Mammary epithelial cell (primary cell): ENCODE measurements at places on chromosomes 4 and X. TPM values are rescaled to one million over a fixed set of nuclear protein-coding genes. Genes with fewer than 3 reads are reported as not detected.

The NUP54 gene
- 29.6 TPM for polyA plus RNA-seq

The P2RY4 gene
- polyA plus RNA-seq: 0.03 TPM

The BEND2 gene
- polyA plus RNA-seq: not detected

The ASB5 gene
- 0.01 TPM for polyA plus RNA-seq

The POF1B gene
- polyA plus RNA-seq: 1.3 TPM

The ARHGAP10 gene
- polyA plus RNA-seq: 14.5 TPM

The CFAP99 gene
- not detected for polyA plus RNA-seq

The ADH1A gene
- not detected for polyA plus RNA-seq

The UCP1 gene
- polyA plus RNA-seq: not detected

The TRIML2 gene
- 0.23 TPM for polyA plus RNA-seq

The SSX1 gene
- polyA plus RNA-seq: not detected

The CPZ gene
- not detected for polyA plus RNA-seq

The GDPD2 gene
- 0.14 TPM for polyA plus RNA-seq

The CWH43 gene
- polyA plus RNA-seq: 0.61 TPM

The RTL3 gene
- polyA plus RNA-seq: not detected

The GYPE gene
- polyA plus RNA-seq: not detected

The SH3D19 gene
- 15.8 TPM for polyA plus RNA-seq

The ZNF280C gene
- polyA plus RNA-seq: 2.9 TPM
